Lung (tissue), 17 donors: ENCODE measurements at places on chromosomes 5 and 9. TPM values are rescaled to one million over a fixed set of nuclear protein-coding genes. Genes with fewer than 3 reads are reported as not detected.

Gene C1QTNF3
- 5.1 TPM for polyA plus RNA-seq

DNA sequence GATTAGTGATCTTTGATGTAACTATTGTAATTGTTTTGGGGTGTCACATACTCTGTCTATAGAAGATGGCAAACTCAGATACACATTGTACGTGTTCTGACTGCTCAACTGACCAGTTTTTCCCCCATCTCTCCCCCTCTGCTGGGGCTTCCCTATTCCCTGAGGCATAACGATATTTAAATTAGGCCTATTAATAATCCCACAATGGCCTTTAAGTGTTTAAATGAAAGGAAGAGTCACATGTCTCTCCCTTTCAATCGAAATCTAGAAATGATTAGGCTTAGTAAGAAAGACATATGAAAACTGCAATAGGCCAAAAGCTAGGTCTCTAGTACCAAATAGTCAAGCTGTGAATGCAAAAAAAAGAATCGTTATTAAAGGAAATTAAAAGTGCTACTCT, 265.6 kb downstream of the TMEM232 start:
- no peak for DNase-seq

Gene PDZD2
- polyA plus RNA-seq = 16.2 TPM

Gene PCDHA3
- 0.07 TPM for polyA plus RNA-seq

DNA sequence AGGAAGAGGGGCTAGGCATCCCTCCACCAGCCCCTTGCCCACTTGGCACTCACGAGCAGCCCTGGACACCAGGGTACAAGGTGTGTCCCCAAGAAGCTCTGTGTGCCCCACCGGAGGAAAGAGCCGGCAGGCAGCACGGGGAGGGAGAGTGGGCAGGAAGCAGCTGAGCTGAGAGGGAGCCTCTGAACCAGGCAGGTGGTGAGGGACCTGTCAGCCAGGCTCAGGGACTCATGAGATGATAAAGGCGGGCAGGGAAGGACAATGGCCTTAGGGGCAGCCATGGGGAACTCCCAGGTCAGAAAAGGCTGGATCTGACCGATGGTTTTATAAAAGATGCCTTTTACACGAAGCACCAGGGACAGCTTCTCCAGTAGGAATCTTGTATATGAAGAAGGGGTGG, 112.0 kb downstream of the VAV2 start:
- DNase-seq = no peak

GRCh38 chr5:108459769-108460168, 77.9 kb upstream of the FBXL17 start:
- peak; percentile 84 for DNase-seq
